Tibial nerve (tissue), 4 donors: ENCODE measurements at places on chromosomes 7 and 10. TPM values are rescaled to one million over a fixed set of nuclear protein-coding genes. Genes with fewer than 3 reads are reported as not detected.

The TMEM196 gene
- not detected for total RNA-seq

DNA sequence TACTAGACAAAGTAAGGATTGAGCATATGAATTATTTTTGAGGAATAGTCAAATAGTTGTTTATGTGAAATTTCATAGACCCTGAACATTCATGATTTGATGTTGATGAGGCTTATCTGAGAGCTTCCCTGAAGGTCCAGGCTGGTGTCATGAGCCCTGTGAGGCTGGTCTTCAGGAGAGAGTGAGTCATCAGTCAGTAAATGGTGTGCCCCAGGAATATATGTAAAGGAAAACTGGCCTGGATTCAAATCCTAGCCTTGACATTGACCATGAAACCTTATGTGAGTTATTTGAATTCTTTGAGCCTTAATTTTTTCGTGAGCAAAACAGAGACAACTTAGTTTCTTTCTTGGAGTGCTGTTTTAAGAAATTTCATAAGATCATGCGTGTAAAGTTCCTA, 6.2 kb downstream of the TMEM236 start:
- DNase-seq: no peak
- H3K27me3 ChIP-seq: no peaks in the 10 kb centered on the region
- no peak overlapping the region for H3K4me3 ChIP-seq
- H3K4me1 ChIP-seq: no peaks in the 10 kb centered on the region

GRCh38 chr7:21999896-22000295, 54.2 kb upstream of the CDCA7L start:
- no peak for DNase-seq
- H3K27ac ChIP-seq: no peak overlapping the region
- H3K4me1 ChIP-seq: no peaks in the 10 kb centered on the region
- no peaks in the 10 kb centered on the region for H3K27me3 ChIP-seq
- H3K4me3 ChIP-seq: no peak overlapping the region

- DNase-seq: no peak
- H3K4me3 ChIP-seq: no peak overlapping the region
- no peaks in the 10 kb centered on the region for H3K36me3 ChIP-seq
- H3K4me1 ChIP-seq: no peaks in the 10 kb centered on the region
- H3K27ac ChIP-seq: no peak overlapping the region
- H3K27me3 ChIP-seq: no peaks in the 10 kb centered on the region
Observed at GRCh38 chr10:8438603-8439002, 384.1 kb downstream of the GATA3 start.

DNA sequence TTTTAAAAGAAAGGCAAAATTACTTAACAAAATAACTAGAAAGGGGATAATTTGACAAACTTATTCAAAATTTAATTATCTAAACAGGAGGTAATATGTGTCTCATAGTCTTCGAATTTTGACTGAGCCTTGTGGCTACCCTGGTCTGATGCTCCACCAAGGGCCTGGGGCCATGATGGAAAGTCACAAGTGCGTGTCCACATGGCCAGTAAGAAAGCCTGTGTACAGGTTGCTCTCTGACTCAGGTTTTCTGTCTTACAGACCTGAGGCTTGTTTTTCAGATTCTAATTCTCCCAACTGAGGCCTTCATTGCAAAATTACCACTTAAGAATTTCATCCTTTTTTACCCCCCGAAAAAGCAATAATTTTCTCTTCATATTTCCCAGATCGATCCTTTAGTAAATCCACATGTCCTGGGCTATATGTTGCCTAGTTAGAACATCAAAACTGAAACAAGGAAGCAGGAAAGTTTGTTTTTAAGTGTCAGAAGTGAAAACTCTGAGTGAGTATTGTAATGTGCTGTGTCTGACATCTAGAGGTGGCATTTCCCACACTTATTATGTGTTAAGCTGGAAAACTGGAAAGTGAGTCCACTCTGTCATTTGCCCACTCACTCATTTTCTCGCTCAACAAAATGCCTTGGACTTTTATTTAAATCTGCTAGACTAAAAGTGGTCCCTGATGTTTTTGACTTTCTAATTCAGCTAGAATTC, 10.0 kb downstream of the CYP3A43 start:
- no peaks in the 10 kb centered on the region for H3K27me3 ChIP-seq
- H3K36me3 ChIP-seq: no peaks in the 10 kb centered on the region
- no peak overlapping the region for H3K4me3 ChIP-seq
- H3K4me1 ChIP-seq: peaks cover 6% of the 10 kb centered on the region
- peak overlapping the region; percentile 17 for H3K27ac ChIP-seq
- DNase-seq: no peak

DNA sequence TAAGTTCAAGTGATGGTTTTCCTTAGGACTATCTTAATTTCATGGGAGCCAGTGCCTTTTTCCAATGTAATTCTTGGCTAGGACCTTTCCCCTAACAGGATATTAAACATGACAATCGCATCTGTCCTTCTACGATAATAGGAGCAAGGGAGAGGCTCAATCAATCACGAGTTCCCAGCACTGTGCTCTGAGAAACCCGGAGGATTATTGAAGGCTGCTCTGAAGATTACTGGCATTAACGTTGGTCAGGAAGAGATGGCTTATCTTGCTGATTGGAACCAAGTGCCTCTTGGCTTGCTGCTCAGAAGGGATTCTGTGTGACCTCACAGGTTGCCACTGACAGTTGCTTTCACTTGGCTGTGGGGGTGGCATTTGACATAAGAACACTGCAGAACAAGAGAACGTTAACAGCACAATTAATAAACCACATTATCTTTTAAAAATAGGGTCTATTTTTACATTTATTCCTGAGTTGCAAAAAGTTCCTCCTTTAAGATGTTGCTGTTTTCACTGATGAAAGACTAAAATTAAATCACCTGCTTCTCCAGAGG, 252.1 kb upstream of the TAC1 start:
- no peaks in the 10 kb centered on the region for H3K4me1 ChIP-seq
- H3K27me3 ChIP-seq: no peaks in the 10 kb centered on the region
- no peak overlapping the region for H3K27ac ChIP-seq
- no peak for DNase-seq

The RNLS gene
- 29.5 TPM for total RNA-seq

GRCh38 chr7:45384499-45384898, 189.7 kb upstream of the ADCY1 start:
- H3K27me3 ChIP-seq: no peaks in the 10 kb centered on the region
- no peak overlapping the region for H3K27ac ChIP-seq
- DNase-seq: no peak
- no peak overlapping the region for H3K4me3 ChIP-seq

DNA sequence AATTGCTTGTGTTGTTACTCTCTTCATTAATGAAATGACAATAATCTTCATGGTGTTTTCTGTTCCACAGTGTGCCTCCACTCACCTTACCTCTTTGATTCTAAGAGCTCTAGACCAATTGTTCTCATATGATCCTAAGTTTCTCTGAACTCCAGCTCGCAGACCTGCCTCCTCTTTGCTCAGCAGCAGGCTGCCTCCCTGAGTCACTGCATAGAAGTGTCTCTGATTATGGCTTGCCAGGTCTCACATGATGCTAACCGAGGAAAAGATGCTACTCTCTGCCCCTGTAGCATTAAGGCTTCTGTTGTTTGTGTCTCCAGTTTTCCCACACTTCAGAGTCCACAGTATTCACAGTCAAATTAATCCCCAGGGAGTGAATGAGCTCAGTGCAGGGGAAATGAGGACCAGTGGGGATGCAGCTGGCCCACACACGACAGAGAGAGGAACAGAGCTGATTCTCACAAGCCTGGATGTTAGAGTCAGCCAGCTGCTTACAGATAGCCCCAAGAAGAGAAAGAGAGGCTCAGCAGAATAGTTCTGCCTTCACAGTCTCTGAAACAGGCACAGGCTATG, 145.9 kb upstream of the EGR2 start:
- H3K36me3 ChIP-seq: no peaks in the 10 kb centered on the region
- no peak overlapping the region for H3K4me3 ChIP-seq
- DNase-seq: no peak
- H3K27ac ChIP-seq: no peak overlapping the region

The XRCC2 gene
- 0.60 TPM for total RNA-seq

The NRP1 gene
- total RNA-seq: 45.7 TPM

DNA sequence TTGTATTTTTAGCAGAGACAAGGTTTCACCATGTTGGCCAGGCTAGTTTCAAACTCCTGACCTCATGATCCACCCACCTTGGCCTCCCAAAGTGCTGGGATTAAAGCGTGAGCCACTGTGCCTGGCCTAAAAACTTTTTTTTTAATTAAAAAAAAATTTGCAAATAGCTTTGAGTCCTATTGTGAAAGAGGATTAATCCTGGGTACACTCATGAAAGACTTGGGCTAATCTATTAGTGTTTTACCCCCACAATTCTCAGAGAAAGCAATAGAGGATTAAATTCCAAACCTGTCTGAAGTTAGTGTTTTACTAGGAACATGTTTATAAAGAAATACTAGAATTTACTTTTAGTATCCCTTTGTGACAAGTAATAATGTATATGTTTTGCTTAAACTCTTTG, 76.9 kb upstream of the ITGB1 start:
- DNase-seq: no peak
- H3K27me3 ChIP-seq: no peaks in the 10 kb centered on the region
- no peaks in the 10 kb centered on the region for H3K4me1 ChIP-seq
- no peaks in the 10 kb centered on the region for H3K36me3 ChIP-seq

DNA sequence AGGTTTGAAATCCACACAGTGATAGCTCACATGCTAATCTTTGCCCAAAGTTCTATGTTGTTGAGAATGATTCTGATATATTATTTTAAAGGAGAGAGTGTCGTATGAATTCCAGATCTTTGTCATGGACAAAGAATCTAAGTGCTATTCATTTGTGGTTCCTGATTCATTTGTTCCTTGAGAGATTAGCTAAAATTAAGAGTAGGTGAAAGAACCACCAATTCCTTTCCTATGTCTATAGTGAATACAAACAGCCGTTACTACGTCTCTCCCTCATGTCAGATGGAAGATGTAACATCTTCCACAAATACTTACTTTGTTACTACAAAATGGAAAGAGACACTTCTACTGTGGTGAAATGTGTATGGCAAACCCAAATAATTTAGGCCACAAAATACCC, 3.3 kb upstream of the PLXDC2 start:
- H3K27me3 ChIP-seq: no peaks in the 10 kb centered on the region
- H3K36me3 ChIP-seq: no peaks in the 10 kb centered on the region
- peak overlapping the region; percentile 10 for H3K27ac ChIP-seq
- H3K4me3 ChIP-seq: no peak overlapping the region

GRCh38 chr10:52146766-52147165, 167.3 kb upstream of the DKK1 start:
- no peak for DNase-seq
- no peaks in the 10 kb centered on the region for H3K4me1 ChIP-seq
- no peak overlapping the region for H3K27ac ChIP-seq
- no peaks in the 10 kb centered on the region for H3K27me3 ChIP-seq
- H3K4me3 ChIP-seq: no peak overlapping the region
- H3K36me3 ChIP-seq: no peaks in the 10 kb centered on the region

The FGL2 gene
- 190 TPM for total RNA-seq

- peak overlapping the region; percentile 50 for H3K27ac ChIP-seq
- H3K4me3 ChIP-seq: no peak overlapping the region
Observed at GRCh38 chr7:158266817-158267741, 320.5 kb downstream of the PTPRN2 start.

DNA sequence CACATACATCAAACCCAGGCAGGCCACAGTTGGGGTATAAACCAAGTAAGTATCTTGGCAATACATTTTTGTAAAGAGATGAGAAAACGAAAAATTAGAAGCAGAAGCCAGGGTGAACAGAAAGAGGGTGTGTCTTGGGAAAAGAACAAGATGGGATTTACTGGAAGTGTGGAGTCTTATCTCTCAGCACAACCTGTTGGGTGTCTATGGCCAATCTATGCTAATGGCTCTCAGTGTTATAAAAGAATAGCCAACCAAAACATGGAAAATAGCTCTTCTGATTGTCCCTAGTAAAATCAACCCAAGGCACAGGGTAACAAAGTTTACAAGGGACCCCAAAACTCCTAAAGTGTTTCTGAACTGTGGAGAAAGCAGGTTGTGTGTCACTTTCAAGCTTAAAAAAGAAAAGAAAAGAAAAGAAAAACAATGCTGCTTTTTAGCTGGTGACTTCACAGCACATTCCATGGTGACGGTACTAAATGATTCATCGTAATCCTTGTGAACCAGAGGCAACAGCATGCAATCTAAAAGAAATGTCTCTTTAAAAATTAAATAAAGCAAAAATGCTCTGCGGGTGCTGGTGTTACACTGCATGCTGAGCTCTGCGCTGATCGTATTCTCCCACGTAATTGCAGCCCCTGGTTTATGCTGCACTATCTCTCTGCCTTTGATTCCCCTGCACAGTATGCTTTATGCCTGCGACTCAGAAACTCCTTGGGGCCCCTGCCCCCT, 100.8 kb downstream of the C10orf90 start:
- H3K36me3 ChIP-seq: no peaks in the 10 kb centered on the region
- DNase-seq: no peak
- H3K4me1 ChIP-seq: peaks cover 4% of the 10 kb centered on the region
- H3K4me3 ChIP-seq: no peak overlapping the region
- H3K27ac ChIP-seq: no peak overlapping the region

GRCh38 chr7:35003679-35004303, 33.5 kb downstream of the DPY19L1 start:
- no peak overlapping the region for H3K4me3 ChIP-seq
- no peaks in the 10 kb centered on the region for H3K4me1 ChIP-seq
- H3K27ac ChIP-seq: no peak overlapping the region
- H3K36me3 ChIP-seq: peaks cover 8% of the 10 kb centered on the region

- no peak overlapping the region for H3K4me3 ChIP-seq
- no peaks in the 10 kb centered on the region for H3K36me3 ChIP-seq
- DNase-seq: no peak
Observed at GRCh38 chr10:62308101-62308500, 39.5 kb upstream of the RTKN2 start.

- H3K36me3 ChIP-seq: no peaks in the 10 kb centered on the region
- H3K27ac ChIP-seq: peak overlapping the region; percentile 96
- H3K4me3 ChIP-seq: peak overlapping the region; percentile 55
- no peaks in the 10 kb centered on the region for H3K27me3 ChIP-seq
Observed at GRCh38 chr7:1045069-1046063, 1.0 kb downstream of the GPR146 start.

GRCh38 chr10:113733635-113734034, 17.8 kb upstream of the PLEKHS1 start:
- peaks cover 19% of the 10 kb centered on the region for H3K4me1 ChIP-seq
- H3K27me3 ChIP-seq: no peaks in the 10 kb centered on the region
- DNase-seq: no peak
- H3K27ac ChIP-seq: no peak overlapping the region

GRCh38 chr7:114793155-114793845, 128.6 kb upstream of the MDFIC start:
- H3K27me3 ChIP-seq: no peaks in the 10 kb centered on the region
- H3K36me3 ChIP-seq: no peaks in the 10 kb centered on the region
- no peaks in the 10 kb centered on the region for H3K4me1 ChIP-seq
- H3K4me3 ChIP-seq: no peak overlapping the region
- DNase-seq: no peak
- H3K27ac ChIP-seq: no peak overlapping the region

DNA sequence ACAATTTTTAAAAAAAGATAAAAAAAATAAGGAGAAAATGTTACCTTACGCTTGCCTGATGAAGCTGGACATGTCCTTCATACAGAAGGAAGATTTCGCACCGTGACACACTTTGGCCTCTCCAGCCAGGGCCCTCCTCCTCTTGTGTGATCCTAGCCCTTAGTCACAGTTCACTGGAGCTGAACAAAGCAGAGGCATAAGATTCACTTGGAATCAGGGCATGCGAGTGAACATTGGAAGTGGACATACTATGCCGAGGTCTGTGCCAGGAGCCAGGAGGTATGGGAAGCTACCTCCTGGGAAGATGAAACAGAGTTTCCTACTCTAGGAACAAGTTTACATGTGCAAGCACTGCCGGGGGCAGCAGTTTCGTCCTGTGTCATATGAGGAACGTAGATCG, 91.5 kb downstream of the XPNPEP1 start:
- no peak for DNase-seq
- H3K4me1 ChIP-seq: no peaks in the 10 kb centered on the region
- no peaks in the 10 kb centered on the region for H3K27me3 ChIP-seq
- no peaks in the 10 kb centered on the region for H3K36me3 ChIP-seq
- H3K27ac ChIP-seq: no peak overlapping the region

GRCh38 chr7:84389242-84389641, 194.7 kb upstream of the SEMA3A start:
- H3K4me1 ChIP-seq: no peaks in the 10 kb centered on the region
- H3K27ac ChIP-seq: no peak overlapping the region
- H3K36me3 ChIP-seq: no peaks in the 10 kb centered on the region
- no peak for DNase-seq
